ENCODE measurements at places on chromosomes 2 and 18.

- no peak for DNase-seq
These were observed 124.0 kb downstream of the GATA6 start for GRCh38 chr18:22293417-22293816.

GRCh38 chr18:55262021-55262560 is 302.8 kb upstream of the CCDC68 start:
- DNase-seq: no peak

GRCh38 chr18:25895518-25895917 is 194.9 kb downstream of the SS18 start:
- no peak for DNase-seq

DNA sequence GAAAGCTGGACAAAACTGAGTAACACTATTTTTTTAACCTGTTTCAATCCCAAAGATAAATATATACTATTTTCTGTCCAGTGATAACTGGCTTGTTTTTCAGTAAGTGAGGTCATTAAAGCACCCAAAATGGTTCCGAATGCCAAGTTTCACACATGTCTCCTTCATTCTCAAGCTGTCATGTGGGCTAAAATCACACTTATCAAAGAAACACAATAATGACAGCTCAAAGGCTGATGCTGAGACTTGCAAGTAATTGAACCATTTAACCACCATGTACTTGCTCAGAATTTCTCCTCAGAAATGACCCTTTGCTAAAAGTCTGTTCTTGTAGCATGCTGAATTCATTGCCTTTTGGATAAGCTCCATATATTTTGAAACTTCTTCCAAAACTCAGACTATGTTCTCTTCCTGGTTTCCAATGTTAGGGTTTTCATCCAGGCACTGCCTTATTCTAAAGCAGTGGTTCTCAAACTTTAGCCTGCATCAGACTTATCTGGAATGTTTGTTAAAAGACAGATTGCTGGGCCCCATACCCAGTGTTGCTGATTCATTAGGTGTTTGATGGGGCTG is 149.8 kb downstream of the VWC2L start:
- no peak for DNase-seq

GRCh38 chr18:28858248-28858647 is 681.3 kb upstream of the CDH2 start:
- DNase-seq: no peak

- DNase-seq: no peak
These were observed 32.6 kb downstream of the PPP1R1C start for GRCh38 chr2:182018218-182018617.

GRCh38 chr2:148730085-148730484 is 85.5 kb downstream of the EPC2 start:
- no peak for DNase-seq

GRCh38 chr2:72278046-72278445 is 130.4 kb upstream of the CYP26B1 start:
- no peak for DNase-seq

- no peak for DNase-seq
These were observed 303.3 kb downstream of the XIRP2 start for GRCh38 chr2:167191588-167191987.

GRCh38 chr18:67310826-67311225 is 205.7 kb downstream of the DSEL start:
- DNase-seq: no peak

DNA sequence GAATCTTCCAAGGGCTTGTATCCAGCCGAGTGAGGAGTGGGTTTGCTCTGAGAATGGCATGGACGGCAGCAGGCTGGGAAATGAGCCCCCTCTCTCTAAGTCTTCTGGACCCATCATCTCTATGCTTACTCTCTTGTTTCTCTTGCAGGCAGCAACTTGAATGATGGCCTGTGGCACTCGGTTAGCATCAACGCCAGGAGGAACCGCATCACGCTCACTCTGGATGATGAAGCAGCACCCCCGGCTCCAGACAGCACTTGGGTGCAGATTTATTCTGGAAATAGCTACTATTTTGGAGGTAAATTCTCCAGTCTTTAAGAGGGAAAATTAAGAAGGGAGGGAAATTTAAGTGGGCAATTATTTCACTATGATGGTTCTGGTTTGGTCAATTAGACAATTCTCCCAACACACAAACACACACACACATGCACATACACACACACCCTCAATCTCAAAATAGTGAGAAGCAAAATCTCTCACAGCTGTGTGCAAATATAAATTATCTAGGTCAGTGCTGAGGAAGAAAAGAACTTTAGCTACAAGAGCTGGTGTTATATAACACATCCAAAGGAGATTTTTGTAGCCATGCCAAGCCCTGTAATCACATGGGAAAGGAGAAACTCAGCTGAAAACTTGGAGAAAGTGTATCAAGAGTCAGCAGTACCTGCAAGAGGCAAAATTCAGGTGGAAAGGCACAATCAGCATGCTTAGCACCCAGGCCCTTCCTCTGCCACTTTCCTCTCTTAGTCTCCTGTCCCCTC is 499.2 kb downstream of the CNTNAP5 start:
- DNase-seq: no peak

DNA sequence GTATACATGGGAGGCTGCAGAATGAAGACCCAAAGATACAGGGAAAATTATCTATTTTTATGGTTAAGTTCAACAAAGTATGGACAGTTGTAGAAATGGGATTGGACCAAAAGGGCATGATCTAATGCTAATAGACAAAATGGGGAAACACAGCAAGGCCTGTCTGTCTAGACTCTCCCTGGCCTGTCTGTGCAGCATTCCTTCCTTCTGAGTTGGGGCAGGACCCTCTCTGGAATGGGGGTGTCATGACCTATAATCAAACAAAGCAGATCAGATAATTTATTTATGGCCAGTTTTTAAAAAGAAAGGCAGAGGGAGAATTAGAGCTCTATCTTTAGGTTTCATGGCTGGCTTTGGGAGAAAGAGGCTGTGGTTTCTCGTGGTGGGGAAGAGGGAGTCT is 104.4 kb downstream of the CTIF start:
- DNase-seq: no peak

DNA sequence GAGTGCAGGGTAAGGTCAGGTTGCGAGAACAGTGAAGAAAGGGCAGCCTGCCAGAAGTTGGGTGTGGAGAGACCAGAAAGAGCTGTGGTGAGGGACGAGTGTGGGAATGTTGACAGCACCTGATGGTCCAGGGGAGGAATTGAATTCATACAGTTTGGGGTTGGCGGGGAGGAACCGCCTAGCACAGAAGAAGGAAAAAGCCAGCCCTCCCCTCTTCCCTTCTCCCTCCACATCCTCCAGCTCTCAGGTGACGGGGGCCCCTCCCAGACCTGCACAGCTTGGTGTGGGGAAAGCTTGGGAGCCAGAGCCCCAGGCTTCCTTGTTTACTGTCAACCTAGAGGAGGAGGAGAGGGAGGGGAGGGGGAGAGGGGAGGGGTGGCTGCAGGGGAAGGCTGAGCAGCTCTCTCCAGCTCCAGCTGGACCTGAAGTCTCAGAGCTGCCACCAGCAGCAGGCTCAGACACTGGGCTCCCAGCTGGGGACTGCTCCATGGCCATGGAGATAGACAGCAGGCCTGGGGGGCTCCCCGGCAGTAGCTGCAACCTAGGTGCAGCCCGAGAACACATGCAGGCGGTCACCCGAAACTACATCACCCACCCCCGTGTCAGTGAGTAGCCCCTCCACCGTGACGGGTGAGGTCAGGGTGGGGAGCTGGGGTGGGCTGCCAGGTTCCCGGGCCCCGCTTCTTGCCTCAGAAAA is at the start of gene ATP6V1B1:
ATP6V1B1 (plus strand) TSS at position 433 of the 697 bp plus-strand sequence; CDS start at position 488, 55 bp downstream.
- no peak for DNase-seq

- DNase-seq: no peak
These were observed 244.3 kb downstream of the SETBP1 start for GRCh38 chr18:44924785-44925499.

- no peak for DNase-seq
These were observed 4.1 kb upstream of the VRK2 start for GRCh38 chr2:58042486-58042970.

DNA sequence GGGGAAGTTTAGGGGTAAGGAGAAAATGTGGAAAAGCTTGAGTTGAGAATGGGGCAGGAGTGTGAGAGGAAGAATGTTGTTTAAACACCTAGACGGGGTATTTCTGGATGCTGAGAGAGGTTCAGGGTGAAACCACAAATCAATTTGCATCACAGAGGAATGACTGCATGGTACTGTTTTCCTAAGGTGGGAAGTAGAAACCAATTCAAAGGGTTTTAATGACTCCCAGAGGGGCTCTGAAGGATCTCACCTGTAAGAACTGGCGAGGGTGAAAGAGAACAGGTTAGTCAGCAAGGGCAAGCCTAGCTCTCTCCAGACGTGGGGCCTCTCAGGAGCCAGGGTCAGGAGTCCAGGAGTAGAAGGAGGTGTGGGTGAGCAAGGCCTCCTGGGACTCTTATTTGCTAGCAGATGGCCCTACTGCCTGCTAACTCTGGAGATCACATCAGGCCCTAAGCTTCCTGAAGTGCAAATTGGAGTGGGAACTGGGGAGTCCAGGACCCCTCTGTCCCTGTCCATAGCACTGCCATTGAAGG is 133.0 kb upstream of the CELF4 start:
- DNase-seq: no peak

DNA sequence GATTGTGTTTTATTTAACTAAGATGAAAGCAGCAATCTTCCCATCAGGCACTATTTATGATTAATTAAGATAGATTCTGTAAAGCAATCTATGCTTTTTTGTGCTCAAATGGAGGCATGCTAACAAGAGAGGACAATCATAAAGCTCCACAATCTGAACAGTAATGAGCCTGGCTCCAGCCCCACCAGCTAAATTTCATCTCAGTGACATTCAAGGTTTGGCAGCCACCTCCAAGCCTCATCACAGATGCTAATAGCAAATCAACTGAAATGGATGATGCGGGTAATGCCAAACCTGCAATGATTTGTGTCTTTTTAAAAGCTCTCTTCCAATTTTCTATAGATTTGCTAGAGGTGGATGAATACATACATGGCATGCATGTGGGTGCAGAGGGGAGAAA is 456.6 kb downstream of the TDRD15 start:
- no peak for DNase-seq

DNA sequence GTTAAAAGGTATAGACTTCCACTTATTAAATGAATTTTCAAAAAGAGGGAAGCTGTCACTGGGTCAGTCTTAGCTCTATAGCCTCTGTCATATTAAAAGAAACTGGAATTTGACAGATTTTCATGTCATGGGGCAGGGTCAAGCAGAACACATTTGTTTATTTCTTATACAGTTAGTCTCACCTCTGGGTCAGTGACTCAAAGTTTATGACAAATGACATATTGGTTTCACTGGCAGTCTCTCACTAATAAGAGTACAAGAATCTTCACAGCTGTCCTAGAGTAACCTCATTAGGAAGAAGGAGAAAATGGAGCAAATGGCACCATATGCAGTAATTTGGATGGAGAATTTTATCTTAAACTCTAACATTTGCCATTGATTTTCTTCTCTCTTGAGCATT is 63.2 kb downstream of the MBD2 start:
- no peak for DNase-seq

DNA sequence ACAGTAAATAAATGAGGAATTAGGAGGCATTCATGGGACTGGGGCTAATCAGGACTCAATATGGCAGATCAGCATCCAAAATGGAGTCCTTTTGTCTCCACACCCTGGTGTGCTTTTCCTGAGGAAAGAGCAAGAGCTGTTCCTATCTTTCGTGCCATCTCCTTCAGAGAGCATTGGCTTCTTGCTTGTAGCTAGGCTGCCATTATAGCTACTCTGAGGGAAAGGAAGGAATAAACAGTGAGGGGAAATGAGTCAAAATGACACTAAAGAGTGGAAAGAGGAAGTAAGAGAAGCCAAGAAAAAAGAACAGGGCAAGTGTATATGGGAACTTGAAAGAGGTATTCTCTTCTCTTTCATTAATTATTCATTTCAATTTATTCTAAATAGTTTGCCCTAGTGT is 8.4 kb upstream of the NMI start:
- DNase-seq: no peak

DNA sequence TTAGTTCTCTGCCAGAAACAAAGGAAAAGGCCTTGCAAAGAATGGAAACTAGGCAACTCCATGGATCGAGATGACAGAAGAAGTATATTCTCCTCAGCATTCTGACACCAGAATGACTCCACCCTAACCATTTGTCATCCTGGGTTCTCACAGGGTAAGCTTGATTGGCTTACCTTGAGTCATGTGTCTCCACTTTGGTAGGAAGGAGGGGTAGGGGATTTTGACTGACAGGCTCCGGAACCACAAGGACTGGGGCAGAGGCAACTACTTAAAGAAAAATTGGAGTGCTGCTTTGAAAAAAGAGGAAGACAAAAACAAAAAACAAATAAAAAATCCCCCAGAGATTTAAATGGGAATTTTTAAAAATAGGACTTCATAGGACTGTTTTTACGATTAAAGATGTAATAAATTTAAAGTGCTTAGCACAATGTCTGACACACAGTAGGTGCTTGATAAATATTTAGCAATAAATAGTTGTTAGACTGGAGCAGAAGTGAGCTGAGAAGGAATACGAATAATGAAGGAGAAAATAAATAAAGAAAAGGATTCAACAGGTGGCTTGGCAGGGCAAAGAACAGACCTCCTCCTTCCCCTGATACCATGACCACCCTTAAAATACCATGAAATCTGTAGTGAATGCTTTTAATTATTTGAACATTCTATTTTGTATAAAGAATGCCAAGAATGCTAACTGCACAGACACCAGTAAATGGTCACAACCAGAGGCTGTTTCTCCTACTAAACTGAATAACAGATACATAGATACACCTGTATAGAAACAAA is 230.2 kb downstream of the CDCA7 start:
- DNase-seq: no peak

DNA sequence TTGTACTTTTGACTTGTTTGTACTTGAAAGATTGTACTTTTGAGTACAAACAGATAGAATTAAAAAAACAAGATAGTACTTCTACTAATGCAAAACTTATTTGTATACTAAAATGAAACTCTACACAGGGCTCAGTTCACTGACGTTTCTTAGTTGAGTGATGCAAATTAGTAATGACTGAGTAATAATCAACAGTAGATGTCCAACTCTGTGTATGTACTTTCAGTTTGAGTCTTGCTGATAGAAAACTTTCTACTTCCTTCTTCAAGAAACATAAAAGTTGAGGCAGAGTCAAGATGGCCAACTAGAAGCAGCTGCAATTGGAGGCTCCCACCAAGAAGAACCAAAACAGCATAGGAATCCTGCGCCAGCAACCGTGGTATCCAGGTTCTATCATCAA is 585.0 kb downstream of the NR4A2 start:
- no peak for DNase-seq

GRCh38 chr2:61045226-61045625 is 20.4 kb upstream of the SANBR start:
- DNase-seq: no peak

GRCh38 chr2:77999376-77999775 is 477.2 kb upstream of the LRRTM4 start:
- no peak for DNase-seq

DNA sequence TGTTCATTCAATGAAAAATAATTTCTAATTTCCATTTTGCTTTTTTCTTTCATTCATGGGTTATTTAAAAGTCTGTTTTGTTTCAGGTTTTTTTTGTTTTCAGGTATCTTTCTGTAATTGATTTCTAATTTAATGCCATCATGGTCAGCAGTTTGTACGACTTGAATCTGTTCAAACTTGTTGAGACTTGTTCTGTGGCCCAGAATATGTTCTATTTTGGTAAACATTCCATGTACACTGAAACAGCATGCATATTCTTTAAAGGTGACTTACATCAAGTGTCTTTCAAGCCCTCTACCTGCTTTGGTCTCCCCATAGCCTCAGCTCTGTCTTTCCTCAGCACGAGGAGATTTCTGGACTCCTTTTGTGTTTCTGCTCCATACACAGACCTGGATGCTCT is 49.1 kb downstream of the CYP1B1 start:
- no peak for DNase-seq

- DNase-seq: peak; percentile 21
These were observed 14.3 kb downstream of the MALL start for GRCh38 chr2:110101280-110101844.

Measured in activated CD4-positive, alpha-beta T cell treated with anti-CD3 and anti-CD28 coated beads, Interleukin-2, amount 50 U/mL, for 48 hours (primary cell).